ENCODE measurements at places on chromosomes 4 and X. TPM values are rescaled to one million over a fixed set of nuclear protein-coding genes. Genes with fewer than 3 reads are reported as not detected.

HS6ST2 gene
- total RNA-seq, result 1.3 TPM

SPANXB1 gene
- total RNA-seq, result not detected

- no peak for DNase-seq
These were observed 51.4 kb upstream of the LSM6 start for GRCh38 chr4:146124023-146124680.

- no peak for DNase-seq
These were observed 62.3 kb upstream of the ADAMTS3 start for GRCh38 chr4:72631296-72631695.

AMBN gene
- 0.19 TPM for total RNA-seq

DNA sequence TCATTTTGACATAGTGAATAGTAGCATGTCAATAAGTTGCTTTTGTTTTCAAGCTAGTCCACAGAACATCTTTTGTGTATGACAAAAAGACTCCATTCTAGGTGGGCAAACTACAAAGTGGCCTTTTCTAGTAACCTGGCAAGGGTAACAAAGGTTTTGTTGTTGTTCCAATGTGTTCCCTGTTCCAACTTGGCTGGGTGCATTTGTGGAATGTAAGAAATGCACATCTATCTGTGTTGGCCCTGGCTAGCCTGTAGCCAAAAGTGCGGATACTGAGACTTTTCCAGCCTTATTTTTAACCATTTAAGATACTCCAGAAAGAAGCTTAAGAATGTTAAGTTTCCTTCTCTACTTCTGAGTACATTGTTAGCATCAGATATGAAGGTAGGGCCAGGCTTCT lies 118.7 kb upstream of the CHRDL1 start:
- DNase-seq, result no peak

GRCh38 chr4:172096786-172097185 lies 283.6 kb downstream of the GALNTL6 start:
- DNase-seq, result no peak

DNA sequence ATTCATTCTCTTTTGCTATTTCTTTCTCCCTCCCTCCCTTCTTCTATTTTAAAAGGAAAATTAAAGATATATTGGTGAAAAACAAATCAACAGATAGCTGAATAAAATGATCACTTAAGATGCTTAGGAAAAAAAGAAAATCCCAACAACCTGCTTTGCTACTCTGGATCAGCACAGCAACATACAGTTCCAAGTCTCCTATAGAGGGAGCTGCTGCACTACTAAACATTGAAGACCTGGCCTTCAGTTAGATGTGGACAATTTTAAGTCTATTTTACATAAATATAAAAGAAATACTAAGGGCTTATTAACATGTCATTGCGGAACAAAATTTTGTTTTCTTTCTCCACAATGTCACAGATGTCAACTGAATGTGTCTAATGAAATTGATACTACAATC lies 226.4 kb downstream of the MAGEB5 start:
- no peak for DNase-seq

GRCh38 chr4:22315628-22316027 lies 200.2 kb downstream of the ADGRA3 start:
- DNase-seq, result no peak

- DNase-seq, result no peak
These were observed 57.6 kb upstream of the CLNK start for GRCh38 chr4:10741961-10742699.

DNA sequence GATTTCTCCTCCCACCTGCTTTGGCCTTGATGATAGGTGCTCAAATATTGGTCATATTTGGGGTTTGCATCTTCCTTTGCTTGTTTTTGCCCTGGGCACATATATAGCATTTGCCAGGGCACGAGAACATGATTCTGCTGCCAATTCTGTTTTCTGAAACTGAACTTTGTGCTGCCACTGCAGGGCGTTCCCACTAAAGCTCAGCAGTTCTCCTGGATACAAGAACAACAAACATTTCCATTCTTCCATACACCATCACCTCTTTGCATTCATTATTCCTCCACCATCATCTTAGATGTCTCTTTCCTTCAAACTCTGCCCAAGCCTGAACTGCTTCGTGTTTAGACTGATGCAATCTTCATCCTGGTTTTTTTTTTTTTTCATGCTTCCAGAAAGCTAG lies 36.3 kb upstream of the GATB start:
- no peak for DNase-seq

DNA sequence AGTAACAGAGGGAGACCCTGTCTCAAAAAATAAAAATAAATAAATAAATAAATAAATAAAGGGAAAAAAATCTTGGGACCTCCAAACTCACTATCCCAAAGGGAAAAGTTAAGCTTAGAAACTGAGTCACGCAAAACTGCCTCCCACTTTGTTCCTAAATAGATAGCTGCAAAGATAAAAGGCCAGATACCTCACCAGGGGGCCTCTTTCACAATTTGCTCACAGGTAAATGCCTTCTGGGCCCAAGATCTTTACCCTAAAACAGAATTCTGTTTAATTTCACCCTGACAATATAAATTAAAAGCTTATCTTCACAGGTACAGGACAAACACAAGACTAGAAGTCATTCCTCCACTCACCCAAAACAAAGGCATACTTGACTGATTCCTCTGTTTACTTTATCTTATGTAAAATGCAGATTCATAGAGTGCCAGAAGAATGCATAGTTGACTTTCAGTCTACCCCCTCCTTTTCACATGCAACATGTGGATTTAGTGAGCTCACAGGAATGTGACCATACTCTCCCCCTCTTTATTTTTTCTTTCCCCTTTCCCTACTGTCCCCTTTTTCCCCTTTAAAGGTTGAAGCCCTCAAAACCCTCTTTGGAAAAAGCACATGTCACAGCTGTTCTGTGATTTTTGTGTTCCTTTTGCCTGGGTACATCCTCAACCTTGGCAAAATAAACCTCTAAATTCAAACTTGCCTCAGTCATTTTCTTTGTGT lies 23.4 kb downstream of the ELF2 start:
- DNase-seq, result no peak

DNA sequence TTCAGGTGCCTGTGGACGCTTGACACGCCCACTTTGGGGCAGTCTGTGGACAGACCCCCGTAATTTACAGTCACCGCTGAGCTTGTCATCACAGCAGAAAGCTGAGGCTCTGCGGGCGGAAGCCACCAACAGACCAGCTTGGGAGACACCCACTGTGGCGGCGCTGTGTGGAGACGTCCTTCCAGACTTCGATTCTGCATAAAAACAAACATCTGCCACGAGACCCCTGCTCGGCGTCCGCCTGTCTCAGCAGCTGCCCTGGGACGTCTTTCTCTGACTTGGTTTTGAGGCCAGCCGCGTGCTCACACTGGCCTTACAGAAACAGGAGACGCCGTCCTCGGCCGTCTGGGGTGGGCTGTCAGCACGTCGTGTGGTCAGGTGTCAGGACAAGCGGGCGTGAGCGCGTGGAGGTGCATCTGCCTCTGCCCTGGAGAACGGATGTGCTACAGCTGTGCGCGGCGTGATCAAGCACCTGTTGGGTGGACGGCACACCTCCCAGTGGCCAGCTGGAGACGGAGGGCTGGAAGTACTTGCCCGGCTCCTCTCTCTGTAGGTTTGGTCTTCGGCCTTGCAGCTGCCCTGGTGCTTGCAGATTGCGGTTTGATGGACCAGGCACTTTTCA lies 37.5 kb downstream of the PIGG start:
- DNase-seq, result no peak

DNA sequence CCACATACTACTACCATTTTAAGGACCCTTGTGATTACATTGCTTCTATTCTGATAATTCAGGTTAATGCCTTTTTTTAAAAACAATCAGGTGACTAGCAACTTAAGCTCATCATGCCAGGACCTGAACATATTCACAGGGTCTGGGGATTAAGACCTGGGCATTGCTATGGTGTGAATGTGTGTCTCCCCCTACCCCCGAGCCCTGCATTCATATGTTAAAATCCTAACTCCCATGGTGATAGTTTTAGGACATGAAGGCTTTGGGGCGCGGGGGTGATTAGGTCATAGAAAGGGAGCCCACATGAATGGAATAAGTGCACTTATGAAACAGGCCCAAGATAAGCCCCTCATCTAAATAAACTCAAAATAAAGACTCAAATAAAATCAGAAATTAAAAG lies 734.4 kb upstream of the PABPC4L start:
- no peak for DNase-seq

GATB gene
- total RNA-seq, result 17.6 TPM

GRCh38 chrX:15043538-15043937 lies 170.3 kb downstream of the MOSPD2 start:
- DNase-seq, result no peak

DNA sequence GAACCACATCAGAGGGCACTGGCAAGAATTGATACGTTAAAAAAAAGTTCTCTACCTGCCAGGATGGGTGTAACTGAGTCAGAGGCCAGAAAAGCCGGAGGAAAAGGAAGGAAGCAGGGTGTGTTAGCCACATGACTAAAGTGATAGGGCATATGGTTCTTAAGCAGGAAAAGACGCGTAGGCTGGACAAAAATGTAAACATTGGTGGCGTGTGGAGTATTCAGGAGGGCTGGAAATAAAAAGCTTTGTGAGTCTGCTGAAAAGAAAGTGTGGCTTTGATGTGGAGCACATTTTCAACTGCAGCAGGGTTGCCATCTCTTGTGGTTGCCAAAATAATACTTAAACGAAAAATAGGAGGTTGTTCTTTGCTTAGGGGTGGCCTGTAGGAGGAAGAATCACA lies 186.5 kb upstream of the RPL34 start:
- DNase-seq, result peak; percentile 71

- no peak for DNase-seq
These were observed 35.8 kb upstream of the MAN2B2 start for GRCh38 chr4:6539009-6539764.

DNA sequence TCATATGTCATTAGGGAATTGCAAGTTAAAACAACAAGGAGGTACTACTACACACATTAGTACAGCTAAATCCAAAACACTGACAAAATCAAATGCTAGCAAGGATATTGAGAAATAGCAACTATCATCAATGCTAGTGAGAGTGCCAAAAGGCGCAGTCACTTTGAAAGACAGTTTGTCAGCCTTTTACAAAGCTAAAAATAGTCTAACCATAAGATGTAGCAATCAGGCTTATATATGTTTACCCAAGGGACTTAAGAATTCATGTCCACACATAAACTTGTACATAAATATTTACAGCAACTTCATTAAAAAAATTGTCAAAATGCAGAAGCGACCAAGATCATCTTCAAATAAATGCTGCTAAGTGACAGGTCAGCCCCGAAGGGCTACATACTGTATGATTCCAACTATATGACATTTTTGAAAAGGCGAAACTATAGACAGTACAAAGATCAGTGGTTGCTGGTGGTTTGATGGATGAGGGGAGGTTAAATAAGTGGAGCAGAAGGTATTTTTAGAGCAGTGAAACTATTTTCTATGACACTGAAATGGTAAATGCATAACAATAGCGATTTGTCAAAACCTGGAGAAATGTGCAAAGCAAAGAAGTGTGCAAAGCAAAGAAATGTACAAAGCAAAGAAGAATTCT lies 704.8 kb downstream of the ARAP2 start:
- no peak for DNase-seq

- no peak for DNase-seq
These were observed 76.7 kb downstream of the IRF2 start for GRCh38 chr4:184397516-184398163.

DNA sequence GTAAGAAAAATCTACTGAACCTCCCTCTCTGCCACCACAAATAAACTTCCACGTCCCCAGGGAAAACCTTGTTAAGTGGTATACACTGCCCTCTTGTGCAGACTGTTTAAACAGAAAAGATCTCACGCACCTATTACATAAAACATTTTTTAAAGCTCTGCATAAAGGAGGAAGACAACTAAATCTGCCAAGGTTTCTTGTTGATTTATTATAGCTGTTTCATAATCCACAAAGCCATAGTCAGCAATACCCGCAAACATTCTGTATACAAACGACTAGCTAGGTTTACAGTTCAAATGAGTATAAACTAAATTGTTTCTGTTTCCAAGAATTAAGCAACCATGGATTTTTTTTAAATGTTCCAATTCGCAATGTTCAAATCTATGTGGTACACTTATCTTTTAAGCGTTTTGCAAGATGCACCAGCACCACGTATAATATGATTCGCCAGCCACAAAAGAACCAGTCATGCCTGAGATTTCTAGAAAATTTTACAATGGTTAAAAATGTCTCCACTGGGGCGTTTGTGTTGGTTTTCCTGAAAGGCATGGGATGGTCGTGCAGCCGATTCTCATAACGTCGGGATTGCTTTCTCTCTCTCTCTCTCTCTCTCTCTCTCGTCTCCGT lies 164.6 kb downstream of the PRKX start:
- DNase-seq, result no peak

DNA sequence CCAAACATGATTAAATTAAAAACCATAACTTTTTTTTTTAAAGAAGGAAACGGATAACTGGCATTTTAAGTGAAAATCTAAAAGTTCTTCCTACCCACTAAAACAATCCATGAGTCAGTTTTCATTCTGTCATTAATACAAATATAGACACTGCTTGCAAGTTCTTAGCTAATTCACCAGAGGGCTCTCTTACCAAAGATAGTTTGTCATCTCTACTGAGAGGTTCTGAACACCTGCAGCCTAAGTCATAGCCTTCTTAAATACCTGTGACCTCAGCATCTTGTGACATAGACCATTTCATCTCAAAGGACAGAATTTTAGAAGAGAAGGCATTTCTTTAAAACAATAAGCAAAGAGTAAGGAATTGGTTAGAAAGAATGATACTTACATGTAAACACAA lies 65.3 kb upstream of the FAM120C start:
- DNase-seq, result no peak

TREX2 gene
- total RNA-seq, result 0.38 TPM

DAPP1 gene
- total RNA-seq, result 24.4 TPM

DNA sequence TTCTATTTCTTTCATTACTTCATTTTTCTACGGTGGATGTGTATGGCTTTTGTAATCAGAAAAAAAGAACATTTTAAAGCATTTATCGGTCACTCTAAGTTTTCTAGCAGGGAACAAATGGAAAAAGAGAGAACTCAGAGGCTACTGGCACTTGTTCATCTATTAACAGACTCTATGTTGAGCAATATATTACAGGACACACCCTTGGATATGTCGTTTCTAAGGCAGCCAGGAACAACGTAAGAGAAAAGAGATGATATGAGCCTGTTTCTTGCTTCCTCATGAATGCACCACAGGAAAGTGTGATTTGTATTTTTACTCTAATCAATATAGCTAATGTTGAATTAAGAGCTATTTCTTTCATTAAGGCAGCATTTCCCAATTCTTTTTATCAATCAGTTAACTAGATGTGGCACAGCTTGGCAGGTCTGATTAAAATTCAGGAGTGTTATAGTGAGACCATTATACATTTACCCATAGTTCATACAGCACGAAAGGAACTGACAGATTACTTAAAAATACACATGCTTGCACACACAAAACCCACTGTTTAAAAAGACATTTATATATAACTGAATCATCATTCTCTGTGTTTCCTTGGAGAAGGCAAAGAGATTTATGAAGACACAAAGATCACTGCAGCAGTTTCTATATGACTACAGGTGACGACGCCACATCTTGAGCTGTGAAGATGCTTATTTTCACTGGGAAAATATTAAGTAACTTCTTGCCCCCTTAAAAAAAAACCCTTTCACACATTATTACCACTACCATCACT lies 13.0 kb downstream of the RAB9B start:
- DNase-seq, result no peak

DNA sequence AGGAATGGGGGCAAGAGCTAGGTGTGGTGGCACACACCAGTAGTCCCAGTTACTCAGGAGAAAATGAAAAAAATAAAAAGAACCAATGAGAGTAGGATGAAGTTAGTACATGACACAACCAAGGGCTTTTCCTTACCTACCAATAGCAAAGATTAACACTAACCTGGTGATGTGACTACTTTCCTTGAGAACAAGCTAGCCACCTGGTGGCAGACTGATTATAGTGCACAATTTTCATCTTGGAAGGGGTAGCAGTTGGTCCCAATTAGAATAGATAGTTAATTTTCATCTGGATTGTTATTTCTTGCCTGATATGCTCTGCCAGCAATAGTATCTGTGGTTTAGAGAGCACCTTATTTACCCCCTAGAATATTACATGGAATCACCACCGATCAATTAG lies 1216.8 kb upstream of the PABPC4L start:
- no peak for DNase-seq

Data from thymus (tissue), 14 donors.